ENCODE measurements at places on chromosomes 11 and 22.
A peak's percentile ranks its signal among the peaks of the same experiment; 100 is the strongest.

DNA sequence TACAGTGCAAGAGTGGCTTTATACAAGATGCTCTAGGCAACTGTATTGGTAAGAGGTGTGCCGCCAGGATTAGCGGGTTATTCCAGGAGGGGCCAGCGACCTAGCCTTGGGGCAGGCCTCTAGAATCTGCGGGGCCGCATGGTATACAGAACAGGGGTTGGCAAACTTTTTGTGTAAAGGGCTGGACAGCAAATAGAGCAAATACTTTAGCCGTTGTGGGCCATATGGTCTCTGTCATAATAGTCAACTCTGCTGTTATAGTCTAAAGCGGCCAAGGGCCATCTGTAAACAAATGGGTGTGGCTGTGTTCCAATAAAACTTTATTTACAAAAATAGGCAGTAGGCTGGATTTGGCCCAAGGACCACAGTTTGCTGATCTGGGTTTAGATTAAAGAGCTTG, 32.6 kb downstream of the FBLN1 start:
- no peak for DNase-seq

GRCh38 chr11:46012185-46012584, 89.7 kb downstream of the LARGE2 start:
- no peak for DNase-seq

DNA sequence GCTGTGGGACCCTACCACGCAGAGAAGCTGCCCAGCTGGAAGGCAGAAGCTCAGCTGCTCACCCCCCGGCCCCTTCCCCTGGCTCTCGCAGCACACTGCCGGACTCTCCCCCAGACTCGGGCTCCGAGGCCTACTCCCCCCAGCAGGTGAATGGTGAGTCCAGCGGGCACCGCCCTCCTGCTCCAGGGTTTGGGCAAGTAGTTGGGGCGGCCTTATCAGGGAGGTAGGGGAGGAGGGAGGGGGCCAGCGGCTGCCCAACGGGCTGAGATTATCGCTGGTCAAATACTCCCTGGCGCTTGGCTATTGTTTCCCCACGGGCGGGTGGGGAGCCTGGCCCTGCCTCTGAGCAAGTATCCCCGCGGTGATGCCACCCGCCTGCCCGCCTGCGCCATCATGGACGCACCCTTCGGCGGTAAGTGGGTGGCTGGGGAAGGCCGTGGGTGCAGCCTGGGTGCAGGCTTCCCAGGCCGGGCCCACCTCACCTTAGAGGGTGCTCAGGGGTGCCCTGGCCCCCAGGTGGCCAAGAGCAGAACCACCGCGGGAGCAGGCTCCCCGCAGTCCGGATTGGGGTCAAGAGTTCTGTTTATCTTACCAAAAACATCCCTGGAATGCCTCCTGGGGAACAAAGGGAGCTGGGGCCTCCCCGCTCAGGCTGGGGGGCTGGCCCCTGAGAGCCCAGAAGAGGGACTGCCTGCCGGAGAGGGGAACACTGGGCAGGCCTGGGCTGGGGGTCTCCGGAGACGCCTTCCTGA, 16.9 kb downstream of the MYRF start:
- no peak for DNase-seq

GRCh38 chr22:48267681-48268080, 1505.2 kb downstream of the TBC1D22A start:
- no peak for DNase-seq

DNA sequence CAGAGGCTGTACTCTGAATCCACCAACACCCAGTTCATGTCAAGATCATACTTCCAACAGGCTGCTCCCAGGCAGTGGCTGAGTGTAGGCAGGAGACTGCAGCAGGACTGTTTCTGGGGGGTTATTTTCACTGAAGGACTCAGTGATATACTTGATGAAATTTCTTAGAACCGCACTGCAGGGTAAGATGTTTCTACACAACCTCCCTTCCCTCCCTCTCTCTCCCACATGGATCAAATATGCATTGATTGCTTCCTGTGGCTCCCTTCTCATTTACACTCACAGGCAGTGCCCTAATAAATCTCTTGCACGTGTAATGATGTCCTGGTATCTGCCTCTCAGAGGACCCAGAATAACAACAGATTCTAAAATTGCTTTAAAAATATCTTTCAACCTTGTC, 251.3 kb upstream of the CCDC179 start:
- no peak for DNase-seq

DNA sequence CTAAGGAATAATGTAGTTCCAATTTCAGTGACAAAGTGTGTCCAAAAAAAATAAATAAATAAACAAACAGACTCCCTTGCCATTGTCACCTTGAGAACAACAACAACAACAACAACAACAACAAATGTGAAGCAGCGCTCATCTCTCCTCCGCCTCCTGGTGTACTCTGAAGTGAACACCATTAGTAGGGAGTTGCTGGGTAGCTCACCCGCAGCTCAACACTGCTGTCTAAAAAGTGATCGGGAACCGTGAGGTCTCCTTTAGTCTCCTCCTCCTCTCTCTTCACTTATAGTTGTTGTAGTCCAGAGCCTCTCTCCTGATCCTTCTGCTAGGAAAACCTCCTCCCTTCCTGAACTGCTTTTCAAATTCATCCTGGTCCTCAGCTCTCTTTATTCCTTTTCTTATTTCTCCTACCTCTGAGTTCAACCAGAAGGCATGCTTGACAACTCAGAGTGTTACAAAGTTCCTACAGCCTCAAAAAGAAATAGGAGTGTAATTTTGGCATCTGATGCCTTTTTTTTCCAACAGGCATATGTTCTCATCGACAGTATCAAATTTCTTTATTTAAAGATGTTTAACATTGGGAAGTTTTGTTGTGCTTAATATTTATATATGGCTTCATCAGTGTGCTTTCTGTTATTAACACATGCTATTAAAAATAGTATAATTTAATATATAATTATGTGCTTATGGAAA, 215.1 kb downstream of the PGR start:
- DNase-seq, result no peak

DNA sequence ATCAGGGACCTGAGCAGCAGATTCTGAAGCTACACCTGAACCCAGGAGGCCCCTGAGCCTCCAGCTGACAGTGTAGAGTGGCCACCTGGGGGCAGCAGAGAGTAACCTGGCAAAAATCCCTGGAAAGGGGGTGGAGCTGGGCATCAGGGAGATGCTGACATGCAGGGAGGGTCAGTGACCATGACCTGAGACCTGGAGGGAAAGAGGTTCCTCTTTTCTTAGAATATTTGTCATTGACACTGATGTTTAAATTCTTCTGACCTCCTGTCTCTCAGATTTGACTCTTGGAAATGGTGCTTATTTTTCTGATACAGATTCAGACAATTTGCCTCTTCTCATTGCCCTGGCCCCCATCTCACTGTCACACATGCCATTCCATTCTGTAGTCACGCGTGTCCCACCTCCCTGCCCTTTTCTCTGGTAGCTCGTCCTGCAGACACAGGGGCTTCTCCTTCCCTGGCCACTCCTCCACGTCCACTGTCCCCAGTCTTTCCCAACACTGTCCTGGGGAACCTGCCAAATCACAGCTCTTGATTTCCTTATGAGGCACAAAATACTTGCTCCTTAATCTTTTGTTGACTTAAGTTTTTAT, 117.2 kb upstream of the IGLL5 start:
- no peak for DNase-seq

GRCh38 chr11:3642071-3642951, 519 bp upstream of the ART5 start:
- DNase-seq, result peak; percentile 11

DNA sequence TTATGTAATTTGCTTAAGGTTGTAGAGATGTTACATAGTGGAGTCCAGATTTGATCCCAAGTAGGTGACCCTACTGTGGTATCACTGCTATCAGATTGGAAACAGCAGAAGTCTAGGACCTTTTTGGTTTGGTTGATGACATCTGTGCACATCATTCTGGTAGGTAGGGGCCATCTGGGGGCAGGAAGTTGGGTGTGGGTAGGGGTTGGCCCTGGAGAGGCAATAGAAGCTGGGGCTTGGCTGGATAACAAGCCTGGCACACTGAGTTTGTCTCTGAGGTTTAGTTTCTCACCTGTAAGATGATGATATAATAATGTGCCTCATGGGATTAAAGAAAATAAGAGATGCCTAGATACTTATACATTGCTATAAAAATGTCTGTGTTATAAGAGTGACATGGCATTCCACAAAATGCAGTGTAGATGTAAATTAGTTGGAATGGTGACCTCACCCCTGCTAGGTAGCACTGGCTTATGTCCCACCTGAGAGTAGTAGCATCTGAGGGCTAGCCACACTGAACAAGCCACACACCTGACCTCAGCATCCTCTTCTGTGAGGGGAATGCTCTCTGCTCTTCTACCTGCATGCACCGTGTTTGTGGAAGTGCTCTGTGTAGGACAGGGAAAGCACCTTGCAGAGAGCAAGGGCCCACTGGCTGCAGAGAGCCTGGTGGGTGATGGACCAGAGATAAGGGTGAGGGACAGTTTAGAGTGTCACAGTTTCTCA, 36.9 kb downstream of the PTPRJ start:
- no peak for DNase-seq

DNA sequence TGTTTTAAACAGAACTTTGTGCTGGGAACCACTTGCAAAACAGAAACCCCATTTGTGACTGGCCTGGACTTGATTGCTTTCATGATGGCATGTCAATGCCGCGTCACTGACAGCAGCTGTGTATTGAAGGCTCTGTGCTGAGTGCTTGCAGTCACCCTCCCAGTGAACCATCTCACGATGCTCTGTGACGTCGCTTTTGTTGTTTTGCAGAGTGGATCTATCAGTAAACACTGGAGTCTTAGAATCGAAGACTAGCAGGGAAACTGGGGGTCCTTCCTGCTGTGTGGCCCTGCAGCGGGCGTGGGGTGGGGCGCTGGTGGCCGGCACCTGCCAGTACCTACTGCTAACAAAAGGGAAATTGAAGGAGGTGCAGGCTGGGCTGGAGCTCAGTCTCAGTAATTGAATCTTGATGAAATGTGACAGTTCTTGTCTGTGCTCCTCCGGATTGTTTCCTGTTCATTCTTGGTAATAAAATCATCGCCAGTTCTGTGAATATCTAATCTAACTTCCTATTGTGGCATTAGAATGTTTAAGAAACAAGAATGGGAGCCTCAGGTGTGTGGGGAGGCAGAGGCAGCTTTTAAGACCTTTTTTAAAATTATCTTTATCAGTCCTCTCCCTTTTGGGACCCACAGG, 50.5 kb upstream of the PARVG start:
- no peak for DNase-seq

DNA sequence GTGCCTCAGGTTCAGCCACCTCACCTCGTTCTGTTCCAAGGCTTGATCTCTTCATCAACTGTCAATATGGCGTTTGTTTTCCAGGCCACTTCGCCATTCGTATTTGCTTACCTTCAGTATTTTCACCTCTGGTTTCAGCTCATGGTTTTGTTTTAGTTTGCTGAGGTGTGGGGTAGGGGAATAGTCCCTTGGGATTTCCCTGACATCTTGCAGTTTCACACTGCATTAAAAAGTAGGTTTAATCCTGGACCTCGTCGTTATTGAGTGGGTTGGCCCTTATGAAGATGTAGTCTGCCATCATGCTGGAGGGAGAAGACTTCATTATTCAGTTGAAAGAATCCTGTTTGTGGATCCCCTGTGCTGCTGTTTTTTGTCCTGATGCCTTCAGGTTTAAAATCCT, 46.0 kb downstream of the C11orf91 start:
- DNase-seq, result no peak

GRCh38 chr11:128628686-128629085, 41.3 kb upstream of the ETS1 start:
- no peak for DNase-seq

- no peak for DNase-seq
Observed at GRCh38 chr22:27868732-27869282, 50.2 kb downstream of the PITPNB start.

GRCh38 chr11:131295986-131296385, 74.4 kb upstream of the NTM start:
- no peak for DNase-seq

GRCh38 chr11:76627606-76628005, 42.9 kb downstream of the LRRC32 start:
- DNase-seq, result no peak

- no peak for DNase-seq
Observed at GRCh38 chr11:119924017-119924416, 195.0 kb upstream of the NECTIN1 start.

GRCh38 chr11:132623511-132623910, 908.8 kb downstream of the OPCML start:
- DNase-seq, result no peak

DNA sequence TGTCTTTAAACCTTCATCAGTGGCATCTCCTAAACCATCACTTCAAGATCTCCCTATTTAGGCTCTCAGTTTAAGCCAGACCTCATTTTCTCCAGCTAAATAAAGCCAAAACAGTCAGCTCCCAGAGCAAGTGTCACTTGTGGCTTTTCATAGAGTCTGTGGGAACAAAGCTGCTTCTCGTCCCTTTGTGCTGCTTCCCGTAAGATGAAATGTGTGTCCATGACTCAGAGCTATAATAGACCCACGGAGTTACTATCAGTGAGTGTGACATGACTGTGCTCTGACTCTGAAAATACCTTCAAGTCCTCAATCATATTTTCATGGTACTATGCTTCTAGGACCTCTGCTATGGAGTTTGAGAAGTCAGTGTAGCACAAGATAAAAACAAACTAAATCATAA, 57.3 kb upstream of the SLN start:
- DNase-seq, result no peak
